ENCODE measurements at places on chromosomes 6 and 20.
A peak's percentile ranks its signal among the peaks of the same experiment; 100 is the strongest.

DNA sequence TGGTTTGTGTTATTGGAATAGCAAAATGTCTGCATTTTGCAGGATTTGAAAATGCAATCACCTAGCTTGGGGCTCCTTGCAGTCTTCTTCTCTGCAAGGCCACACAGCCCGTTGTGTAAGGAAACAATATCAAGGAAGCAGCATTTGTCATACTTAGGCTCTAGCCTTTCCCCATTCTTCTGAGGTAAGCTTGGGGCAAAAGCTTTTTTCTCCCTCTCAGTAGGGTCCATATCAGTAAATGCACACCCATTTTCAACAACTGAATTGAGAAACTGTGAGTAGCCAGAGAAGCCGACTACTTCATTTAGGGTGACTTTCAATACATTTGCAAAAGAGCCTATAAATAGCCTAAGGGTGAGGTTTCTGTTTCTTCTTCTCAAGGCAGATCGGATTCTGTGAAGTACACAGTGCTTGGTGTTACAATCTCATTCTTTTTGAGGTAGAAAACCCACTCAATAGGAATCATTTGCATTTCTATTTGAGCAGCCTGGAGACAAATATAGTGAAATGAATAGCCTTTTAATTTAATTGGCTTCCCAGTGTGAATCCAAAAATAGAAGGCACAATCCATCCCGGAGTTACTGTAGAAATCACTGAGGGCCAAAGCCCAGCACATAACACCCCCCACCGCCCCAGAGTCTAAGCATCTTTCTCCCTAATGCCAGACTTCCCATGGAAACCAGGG, 61.8 kb downstream of the BTBD3 start:
- DNase-seq, result no peak

DNA sequence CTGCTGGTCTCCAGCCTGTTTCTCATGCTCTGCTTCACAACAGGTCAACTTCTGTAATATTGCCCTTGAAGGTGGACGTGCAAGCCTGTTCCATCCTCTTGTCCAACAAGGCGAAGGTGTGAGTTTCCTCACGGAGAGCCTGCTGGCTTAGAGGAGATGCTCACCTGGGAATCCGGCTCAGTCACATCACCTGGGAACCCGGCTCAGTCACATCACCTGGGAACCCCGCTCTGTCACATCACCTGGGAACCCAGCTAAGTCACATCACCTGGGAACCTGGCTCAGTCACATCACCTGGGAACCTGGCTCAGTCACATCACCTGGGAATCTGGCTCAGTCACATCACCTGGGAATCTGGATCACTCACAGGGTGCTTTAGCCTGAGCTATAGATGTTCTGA, 230.1 kb downstream of the ERMARD start:
- no peak for DNase-seq

GRCh38 chr6:158039178-158039557, 57.5 kb downstream of the SYNJ2 start:
- no peak for DNase-seq

GRCh38 chr6:72620871-72621290, 983 bp upstream of the KCNQ5 start:
- DNase-seq, result no peak

DNA sequence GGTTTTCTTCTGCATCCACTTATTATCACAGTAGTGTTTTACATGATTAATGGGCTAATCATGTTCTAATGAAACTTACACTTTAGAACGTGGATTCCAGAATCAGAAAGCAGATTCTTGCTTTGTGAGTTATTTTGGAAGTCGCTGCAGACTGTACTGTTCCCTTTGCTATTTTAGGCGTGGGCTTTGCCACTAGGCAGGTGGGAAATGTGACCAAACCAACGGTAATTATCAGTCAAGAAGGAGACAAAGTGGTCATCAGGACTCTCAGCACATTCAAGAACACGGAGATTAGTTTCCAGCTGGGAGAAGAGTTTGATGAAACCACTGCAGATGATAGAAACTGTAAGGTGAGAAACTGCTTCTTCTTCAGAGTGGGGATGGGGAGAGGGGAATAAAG, 598 bp downstream of the FABP7 start:
- DNase-seq, result no peak

DNA sequence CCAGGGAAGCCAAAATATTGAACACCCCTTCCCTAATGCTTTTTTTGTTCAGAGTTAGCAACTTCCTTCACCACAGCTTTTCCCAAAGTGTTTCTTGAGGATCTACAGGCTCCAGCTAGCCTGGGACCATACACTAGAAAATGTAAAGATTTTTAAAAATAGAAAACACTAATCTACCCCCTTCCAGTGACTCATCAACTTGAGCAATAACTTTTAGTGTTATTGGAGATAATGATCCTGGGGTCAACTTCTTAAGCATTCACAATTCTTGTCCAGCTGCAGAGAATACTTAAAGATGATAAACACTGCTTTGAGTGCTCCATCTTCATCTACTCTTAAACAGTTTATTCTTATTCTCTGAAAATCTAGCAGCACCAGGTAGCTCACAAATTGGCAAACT, 131.6 kb downstream of the COL9A1 start:
- DNase-seq, result no peak

DNA sequence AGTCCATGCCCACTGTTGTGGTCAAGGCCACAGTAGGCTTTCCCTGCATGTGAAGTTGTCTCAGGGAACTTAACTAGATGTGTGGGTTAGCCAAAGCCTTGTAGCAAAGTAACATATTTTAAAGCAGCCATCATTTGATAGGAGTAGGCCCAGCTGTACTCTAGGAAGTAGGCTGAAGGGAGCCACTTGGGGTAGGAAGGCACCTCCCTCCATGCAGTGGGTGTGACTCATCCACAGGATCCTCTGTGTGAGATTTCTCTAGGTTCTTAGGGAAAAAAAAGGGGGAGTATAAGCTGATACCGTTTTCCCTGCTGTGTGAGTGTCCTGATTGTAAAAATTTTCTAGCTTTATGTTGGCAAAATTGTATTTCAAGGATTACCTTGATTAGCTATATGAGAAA, 44.7 kb downstream of the VAPB start:
- no peak for DNase-seq

DNA sequence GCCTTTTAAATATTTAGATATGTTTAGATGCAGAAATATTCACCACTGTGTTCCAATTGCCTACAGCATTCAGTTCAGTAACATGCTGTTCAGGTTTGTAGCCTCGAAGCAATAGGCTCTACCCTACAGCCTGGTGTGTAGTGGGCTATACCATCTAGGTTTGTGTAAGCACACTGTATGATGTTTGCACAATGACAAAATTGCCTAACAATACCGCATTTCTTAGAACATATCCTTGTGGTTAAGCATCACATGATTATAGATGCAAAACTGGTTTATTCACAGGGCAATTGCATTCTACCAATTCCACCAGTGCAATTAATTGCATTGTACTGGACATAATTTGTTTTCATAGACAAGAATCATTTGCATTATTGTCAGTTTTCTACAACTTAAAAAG, 7.9 kb upstream of the SLC22A16 start:
- DNase-seq, result no peak

- no peak for DNase-seq
Measured at GRCh38 chr20:19749618-19750071, 8.4 kb upstream of the RIN2 start.

DNA sequence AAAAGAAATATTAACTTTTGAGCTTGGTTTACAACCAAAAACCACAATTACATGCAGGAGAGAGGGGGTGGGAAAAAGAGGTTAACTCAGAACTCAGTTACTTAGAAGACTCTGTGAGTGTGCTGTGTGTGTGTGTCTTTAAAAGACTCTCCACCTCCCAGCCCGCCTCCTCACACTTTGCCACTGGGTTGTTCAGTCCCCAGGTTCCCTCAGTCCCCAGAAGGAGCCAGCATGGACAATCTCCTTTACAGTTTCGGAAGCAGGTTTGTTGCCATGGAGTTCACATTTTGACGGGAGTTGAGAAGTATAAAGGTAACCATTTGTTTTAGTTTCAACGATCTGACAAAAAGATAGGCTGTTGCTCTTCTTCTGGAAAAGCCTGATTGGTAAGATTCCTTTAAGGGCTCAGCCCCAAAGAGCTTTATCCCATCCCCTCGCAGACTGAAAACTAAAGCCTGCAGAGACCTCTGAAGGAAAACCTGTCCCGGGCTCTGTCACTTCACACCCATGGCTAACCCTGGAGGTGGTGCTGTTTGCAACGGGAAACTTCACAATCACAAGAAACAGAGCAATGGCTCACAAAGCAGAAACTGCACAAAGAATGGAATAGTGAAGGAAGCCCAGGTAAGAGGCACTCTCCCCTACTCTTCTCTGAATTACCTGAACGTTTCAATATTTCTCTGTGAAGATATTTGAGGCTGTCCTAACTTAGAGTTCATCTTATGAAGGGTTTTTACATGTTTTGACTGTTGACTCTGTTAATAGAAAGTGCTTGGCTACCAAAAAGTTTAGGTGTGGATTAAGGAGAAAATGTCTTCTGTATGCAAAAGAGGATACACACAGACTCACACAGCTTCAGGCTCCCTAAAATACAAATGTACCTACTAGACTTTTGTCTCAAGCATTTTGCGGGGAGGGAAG, at the start of gene SPTLC3:
SPTLC3 (plus strand) TSS at position 212 of the 921 bp plus-strand sequence; CDS start at position 508, 296 bp downstream.
- DNase-seq, result no peak

GRCh38 chr20:42082611-42083010, 464.4 kb upstream of the CHD6 start:
- no peak for DNase-seq

- peak; percentile 21 for DNase-seq
Measured at GRCh38 chr20:52972190-52972937, at the start of gene TSHZ2. TSS of gene TSHZ2 (plus strand) at chr20:52972358. CDS start at chr20:52973294, 936 bp downstream.

All from stimulated activated CD8-positive, alpha-beta memory T cell treated with anti-CD3 and anti-CD28 coated beads, Interleukin-7, amount 100 ng/mL, for 48 hours (primary cell).